ENCODE measurements at places on chromosomes 5 and 9.

GRCh38 chr5:8196061-8196460 is 327.1 kb downstream of the MTRR start:
- no peaks in the 10 kb centered on the region for H3K4me1 ChIP-seq
- no peak for DNase-seq
- H3K27ac ChIP-seq, result no peak overlapping the region
- no peak overlapping the region for H3K4me3 ChIP-seq

DNA sequence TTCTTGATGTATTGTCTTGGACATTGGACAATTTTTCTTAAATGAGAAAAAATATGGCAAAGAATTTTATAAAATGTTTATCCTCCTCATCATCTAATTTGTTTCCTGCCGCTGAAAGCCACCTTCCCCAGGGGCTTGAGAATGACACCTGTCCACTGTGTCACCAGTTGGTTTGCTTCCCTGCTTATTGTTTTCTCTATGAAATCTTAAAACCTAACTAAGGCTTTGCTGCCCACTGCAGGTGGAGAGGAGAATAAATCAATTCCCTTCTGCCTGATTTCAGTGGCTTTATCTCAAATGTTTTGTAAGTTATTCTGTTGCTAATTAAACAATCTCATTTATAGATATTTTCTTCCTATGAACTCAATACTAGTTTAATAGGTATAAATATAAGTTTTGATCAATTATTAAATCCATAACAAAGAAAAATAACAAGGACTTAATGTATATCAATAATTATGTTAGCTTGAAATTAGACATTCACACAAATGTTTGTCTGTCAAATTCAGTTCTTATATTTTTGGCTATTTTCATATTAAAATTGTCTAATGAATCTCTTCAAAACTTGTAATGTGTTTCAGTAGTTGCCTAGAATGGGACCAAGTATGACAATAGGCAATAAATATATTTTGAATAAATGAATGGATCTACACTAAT is 822.5 kb downstream of the PTPRD start:
- no peak overlapping the region for H3K4me3 ChIP-seq
- no peaks in the 10 kb centered on the region for H3K36me3 ChIP-seq
- no peak for DNase-seq
- H3K4me1 ChIP-seq, result no peaks in the 10 kb centered on the region

DNA sequence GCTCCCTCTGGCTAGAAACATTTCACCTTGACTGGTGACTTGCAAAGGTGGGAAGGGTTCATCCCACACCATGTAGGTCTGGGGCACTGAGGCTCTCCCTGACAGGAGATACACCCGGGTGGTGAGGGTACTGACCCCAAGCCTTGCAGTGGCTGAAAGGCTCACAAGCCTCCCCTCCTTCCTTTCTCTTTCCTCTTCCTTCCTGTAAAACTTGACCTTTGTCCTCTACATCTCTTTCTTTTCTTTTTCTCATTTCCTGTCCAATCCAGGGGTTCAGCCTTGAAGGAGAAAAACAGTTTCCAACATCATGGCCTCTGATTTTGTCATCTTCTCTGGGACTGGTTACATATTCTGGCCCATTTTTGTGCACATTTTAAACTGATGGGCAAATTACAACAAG is 16.6 kb downstream of the FBP2 start:
- no peak for DNase-seq
- H3K27me3 ChIP-seq, result peaks cover 19% of the 10 kb centered on the region
- H3K4me1 ChIP-seq, result no peaks in the 10 kb centered on the region
- no peak overlapping the region for H3K4me3 ChIP-seq
- no peaks in the 10 kb centered on the region for H3K36me3 ChIP-seq
- H3K27ac ChIP-seq, result no peak overlapping the region

DNA sequence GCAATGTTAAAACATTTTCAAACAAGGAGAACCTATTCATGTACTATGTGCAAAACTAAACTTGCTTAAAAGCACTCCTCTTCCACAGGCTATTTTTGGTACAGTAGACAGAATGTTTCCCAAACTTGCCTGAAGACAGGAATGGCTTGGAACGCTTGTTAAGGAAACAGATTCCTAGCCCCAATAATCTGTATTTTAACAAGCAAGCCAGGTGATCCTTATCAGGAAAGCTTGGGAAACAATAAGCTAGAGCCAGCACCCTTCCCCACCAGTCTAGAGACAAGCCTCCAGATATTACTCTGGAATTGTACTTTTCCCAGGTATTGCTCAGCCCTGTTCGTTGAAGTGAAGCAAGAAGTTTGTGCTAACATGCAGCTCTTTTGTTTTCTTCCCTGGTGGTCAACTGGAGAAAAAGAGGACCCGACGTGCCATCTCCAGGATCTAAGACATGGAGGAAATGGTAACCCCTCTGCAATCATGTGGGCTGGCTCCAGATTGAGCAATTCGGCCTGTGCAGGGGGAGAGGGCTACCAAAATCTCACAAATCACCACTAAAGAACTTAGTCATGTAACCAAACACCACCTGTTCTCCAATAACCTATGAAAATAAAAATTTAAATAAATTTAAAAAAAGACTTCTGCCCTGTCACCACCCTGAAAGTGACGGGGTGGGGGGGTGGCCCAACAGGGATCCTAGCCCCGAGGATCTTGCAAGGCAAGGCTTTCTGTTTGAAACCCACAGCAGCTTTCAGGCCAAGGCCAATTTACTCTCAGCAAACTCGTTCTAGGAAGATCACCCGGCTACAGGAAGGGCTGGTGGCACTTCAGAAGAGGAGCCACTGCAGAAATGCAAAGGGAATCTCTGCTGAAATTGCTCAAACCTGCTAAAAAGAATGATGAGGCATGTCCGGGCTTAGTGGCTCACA is 48.6 kb downstream of the SHB start:
- H3K36me3 ChIP-seq, result no peaks in the 10 kb centered on the region
- no peak for DNase-seq
- no peaks in the 10 kb centered on the region for H3K4me1 ChIP-seq
- no peak overlapping the region for H3K27ac ChIP-seq
- H3K4me3 ChIP-seq, result no peak overlapping the region
- no peaks in the 10 kb centered on the region for H3K27me3 ChIP-seq

- H3K36me3 ChIP-seq, result no peaks in the 10 kb centered on the region
- H3K27ac ChIP-seq, result no peak overlapping the region
- no peak for DNase-seq
- H3K4me3 ChIP-seq, result no peak overlapping the region
- H3K27me3 ChIP-seq, result no peaks in the 10 kb centered on the region
These were observed 202.3 kb downstream of the AOPEP start for GRCh38 chr9:94928691-94929368.

GRCh38 chr9:117302487-117302886 is 112.4 kb downstream of the ASTN2 start:
- no peak overlapping the region for H3K4me3 ChIP-seq
- DNase-seq, result no peak
- no peak overlapping the region for H3K27ac ChIP-seq
- H3K27me3 ChIP-seq, result no peaks in the 10 kb centered on the region
- H3K4me1 ChIP-seq, result no peaks in the 10 kb centered on the region
- H3K36me3 ChIP-seq, result no peaks in the 10 kb centered on the region

DNA sequence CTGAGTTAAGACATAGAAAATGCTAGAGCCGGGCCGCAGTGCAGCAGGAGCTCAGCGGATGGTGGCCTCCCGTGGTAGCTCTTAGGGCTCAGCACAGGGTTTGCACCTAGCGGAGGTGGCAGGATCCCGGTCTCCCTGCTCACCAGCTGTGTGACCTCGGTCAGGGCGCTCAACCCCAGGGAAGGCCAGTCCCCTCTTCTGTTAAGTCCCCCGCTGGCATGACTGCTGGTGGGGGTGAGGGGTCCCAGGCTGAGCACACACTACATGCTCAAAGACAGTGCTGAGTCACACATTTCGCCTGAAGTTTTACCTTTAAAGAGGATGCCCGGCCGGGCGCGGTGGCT is 39.0 kb downstream of the HRH2 start:
- H3K27ac ChIP-seq, result no peak overlapping the region
- H3K27me3 ChIP-seq, result no peaks in the 10 kb centered on the region
- peaks cover 52% of the 10 kb centered on the region for H3K36me3 ChIP-seq
- DNase-seq, result no peak

- peaks cover 25% of the 10 kb centered on the region for H3K4me1 ChIP-seq
- H3K36me3 ChIP-seq, result no peaks in the 10 kb centered on the region
- H3K27me3 ChIP-seq, result peaks cover 57% of the 10 kb centered on the region
These were observed 1.2 kb downstream of the CXXC5 start for GRCh38 chr5:139649082-139649991.

- no peak overlapping the region for H3K4me3 ChIP-seq
- DNase-seq, result no peak
- H3K27me3 ChIP-seq, result peaks cover 3% of the 10 kb centered on the region
- H3K27ac ChIP-seq, result no peak overlapping the region
These were observed 115.7 kb upstream of the S1PR3 start for GRCh38 chr9:88875400-88876120.

DNA sequence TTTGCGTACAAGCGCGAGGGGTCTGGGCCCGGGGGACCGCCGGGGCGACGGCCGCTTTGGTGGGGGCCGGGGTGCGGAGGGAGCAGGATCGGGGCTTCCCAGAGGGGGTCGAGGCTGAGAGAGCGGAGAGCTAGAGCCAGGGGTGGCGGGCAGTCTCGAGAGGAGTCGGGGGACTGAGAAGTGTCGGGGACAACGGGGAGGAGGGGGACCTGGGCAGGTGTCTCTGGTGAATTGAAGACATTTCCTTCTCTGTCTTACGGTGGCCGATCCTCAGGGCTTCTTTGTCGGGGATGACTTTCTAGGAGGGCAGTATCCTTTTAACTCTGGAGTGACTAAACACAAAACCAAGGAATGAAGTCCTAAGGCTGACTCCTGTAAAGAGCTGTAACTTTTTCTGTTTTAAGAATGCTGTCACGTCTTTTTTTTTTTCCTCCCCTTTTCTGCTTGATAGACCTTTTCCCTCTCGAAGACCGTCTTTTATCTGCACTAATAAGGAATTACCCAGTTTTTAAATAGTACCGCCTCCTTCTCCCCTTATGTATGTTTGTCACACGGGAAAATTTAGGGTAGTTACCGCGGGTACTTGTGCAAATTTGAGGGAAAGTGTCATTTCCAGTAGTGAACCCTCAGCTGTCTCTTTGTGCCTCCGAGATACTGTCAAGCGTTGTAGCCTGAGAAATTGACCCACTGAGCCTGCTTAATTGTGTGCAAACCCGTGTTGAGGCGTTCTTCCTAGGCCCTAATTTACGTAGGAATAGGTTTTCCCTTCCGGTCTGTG is 822 bp downstream of the DENND4C start:
- H3K4me3 ChIP-seq, result no peak overlapping the region
- no peak overlapping the region for H3K27ac ChIP-seq
- H3K4me1 ChIP-seq, result peaks cover 8% of the 10 kb centered on the region
- H3K27me3 ChIP-seq, result no peaks in the 10 kb centered on the region
- H3K36me3 ChIP-seq, result peaks cover 2% of the 10 kb centered on the region
- DNase-seq, result no peak

- DNase-seq, result no peak
- no peak overlapping the region for H3K4me3 ChIP-seq
- H3K27ac ChIP-seq, result no peak overlapping the region
These were observed 844.1 kb downstream of the CDH18 start for GRCh38 chr5:19143935-19144334.

- DNase-seq, result no peak
- H3K4me3 ChIP-seq, result no peak overlapping the region
- no peak overlapping the region for H3K27ac ChIP-seq
- H3K27me3 ChIP-seq, result peaks cover 9% of the 10 kb centered on the region
- no peaks in the 10 kb centered on the region for H3K4me1 ChIP-seq
- H3K36me3 ChIP-seq, result no peaks in the 10 kb centered on the region
These were observed 83.8 kb upstream of the RAPGEF1 start for GRCh38 chr9:131823701-131824146.

DNA sequence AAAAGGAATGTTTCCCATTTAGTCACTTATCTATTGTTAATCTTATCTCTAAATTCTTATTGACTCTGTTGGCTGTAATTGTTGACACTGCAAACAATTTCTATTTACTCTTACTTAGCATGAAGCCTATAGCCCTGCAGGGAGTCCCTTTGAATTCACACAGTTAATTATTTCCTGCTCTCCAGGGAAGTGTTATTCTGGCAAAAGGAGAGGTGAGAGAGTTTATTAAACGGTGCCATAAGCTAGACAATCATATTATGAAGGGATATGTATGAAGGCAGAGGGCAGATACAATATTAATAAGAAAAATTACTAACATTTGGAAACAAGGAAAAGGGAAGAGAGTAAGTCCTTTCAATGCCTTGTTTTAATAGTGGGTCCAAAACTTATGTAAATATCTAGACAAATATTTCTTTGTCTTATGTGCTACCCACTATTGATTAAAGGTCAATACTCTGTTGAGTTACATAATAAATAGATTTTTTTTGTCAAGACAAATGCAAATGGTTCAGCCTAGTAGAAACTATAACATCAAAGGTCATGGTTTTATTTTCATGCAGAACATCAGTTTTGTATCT is 107.1 kb downstream of the CDH18 start:
- no peak overlapping the region for H3K27ac ChIP-seq
- H3K36me3 ChIP-seq, result no peaks in the 10 kb centered on the region
- no peak overlapping the region for H3K4me3 ChIP-seq

DNA sequence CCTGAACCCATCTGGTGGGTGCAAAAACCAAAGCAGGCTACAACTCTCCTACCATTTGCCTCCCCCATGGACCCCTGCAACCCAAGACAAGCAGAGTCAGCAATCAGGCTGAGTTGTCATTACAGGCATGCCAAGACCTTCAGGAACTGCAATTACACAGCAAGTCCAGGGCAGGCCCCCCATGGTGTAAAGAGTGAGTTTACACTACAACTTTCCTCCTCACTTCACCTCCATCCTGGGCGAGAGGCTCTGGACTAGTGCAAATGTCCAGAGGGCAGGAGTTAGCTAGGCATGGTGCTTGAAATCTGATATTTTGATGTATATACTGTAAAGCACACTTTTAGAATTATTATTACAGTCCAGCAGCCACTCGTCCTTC is 7.0 kb upstream of the P4HA2 start:
- H3K27ac ChIP-seq, result no peak overlapping the region
- H3K4me3 ChIP-seq, result no peak overlapping the region
- peaks cover 6% of the 10 kb centered on the region for H3K27me3 ChIP-seq
- DNase-seq, result no peak
- peaks cover 21% of the 10 kb centered on the region for H3K4me1 ChIP-seq

DNA sequence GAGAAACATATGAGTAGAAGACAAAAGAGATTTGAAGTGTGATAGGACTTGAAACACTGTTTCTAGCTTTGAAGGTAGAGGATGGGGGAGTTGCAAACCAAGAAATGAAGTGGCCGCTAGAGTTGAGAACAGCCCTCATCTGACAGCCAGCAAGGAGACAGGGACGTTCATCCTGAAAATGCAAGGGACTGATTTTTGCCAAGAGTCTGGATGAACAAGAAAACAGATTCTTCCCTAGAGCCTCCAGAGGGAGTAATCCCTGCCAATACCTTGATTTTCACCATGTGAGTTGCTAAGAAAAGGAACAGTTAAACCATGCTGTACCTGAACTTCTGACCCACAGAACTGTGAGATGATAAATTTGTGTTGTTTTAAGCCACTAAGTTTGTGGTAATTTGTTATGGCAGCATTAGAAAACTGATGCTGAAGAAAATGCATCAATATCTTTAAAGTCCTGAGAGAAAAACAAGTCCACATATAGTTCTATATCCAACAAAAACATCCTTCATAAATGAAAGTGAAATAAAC is 154.0 kb upstream of the ADAMTSL1 start:
- no peaks in the 10 kb centered on the region for H3K36me3 ChIP-seq
- H3K27ac ChIP-seq, result no peak overlapping the region
- no peaks in the 10 kb centered on the region for H3K4me1 ChIP-seq

All from activated T-helper 1 cell treated with anti-CD3 and anti-CD28 coated beads, Interleukin-12 subunit alpha, Interleukin-12 subunit beta, Interleukin-2, Interleukin-4 antibody, amounts not matched to agents 30 ng/mL and 10 ng/mL and 1 ng/mL, durations not matched to agents 14 hours and 24 hours and 36 hours (primary cell).